Left lung (tissue), 14 donors: ENCODE measurements at places on chromosomes 2 and 18.

DNA sequence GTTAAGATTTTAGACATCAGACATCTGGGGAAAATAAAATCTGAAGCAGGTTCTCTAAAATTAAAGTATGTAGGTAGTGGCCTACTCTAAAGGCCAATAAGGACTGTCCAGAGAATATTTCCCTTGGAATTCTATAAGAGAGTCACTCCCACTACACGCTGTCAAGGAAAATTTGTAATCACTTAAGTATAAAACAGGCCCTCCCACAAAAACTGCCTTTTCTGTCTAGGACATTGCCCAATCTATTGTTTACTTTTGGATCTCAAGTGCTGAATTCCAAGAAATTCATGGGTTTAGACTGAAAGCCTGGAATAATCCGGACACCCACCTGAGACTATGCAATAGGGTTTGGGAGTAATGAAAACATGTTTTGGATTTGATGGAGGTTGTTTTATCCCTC, 1.7 kb upstream of the SRBD1 start:
- no peaks in the 10 kb centered on the region for H3K36me3 ChIP-seq
- H3K27me3 ChIP-seq, result no peaks in the 10 kb centered on the region
- no peak for DNase-seq
- H3K4me3 ChIP-seq, result no peak overlapping the region
- no peak overlapping the region for H3K27ac ChIP-seq
- H3K4me1 ChIP-seq, result peaks cover 20% of the 10 kb centered on the region

GRCh38 chr2:49225126-49225525, 70.8 kb upstream of the FSHR start:
- H3K27me3 ChIP-seq, result no peaks in the 10 kb centered on the region
- no peak overlapping the region for H3K4me3 ChIP-seq
- no peak overlapping the region for H3K27ac ChIP-seq
- no peaks in the 10 kb centered on the region for H3K4me1 ChIP-seq
- no peak for DNase-seq
- H3K36me3 ChIP-seq, result no peaks in the 10 kb centered on the region

DNA sequence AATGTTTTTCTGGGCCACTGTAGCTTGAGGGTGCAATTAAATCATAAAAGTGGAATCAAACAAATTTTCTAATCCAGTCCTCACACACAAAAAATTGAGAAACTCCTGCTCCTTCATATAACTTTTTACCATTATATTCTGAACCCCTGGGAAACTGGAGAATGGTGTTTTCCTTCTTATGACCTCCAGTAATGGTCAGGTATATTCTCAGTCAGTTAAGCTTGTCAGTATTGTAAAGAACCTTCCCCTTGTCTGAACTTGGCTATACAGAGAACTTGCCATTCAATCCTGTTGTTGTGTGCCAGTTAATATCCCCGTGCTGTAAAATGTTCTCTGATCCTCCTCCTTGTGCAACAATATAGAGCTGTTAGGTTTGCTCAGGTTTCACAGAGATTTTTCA, 39.5 kb downstream of the ZNF804A start:
- H3K36me3 ChIP-seq, result no peaks in the 10 kb centered on the region
- H3K4me1 ChIP-seq, result no peaks in the 10 kb centered on the region
- no peaks in the 10 kb centered on the region for H3K27me3 ChIP-seq
- H3K4me3 ChIP-seq, result no peak overlapping the region
- H3K27ac ChIP-seq, result no peak overlapping the region

GRCh38 chr18:9705183-9705829, 2.8 kb upstream of the RAB31 start:
- peaks cover 6% of the 10 kb centered on the region for H3K4me1 ChIP-seq
- DNase-seq, result no peak
- H3K36me3 ChIP-seq, result no peaks in the 10 kb centered on the region
- peak overlapping the region; percentile 45 for H3K27ac ChIP-seq
- no peak overlapping the region for H3K4me3 ChIP-seq
